Esophagus squamous epithelium (tissue), 5 donors: ENCODE measurements at places on chromosomes 2 and 18. TPM values are rescaled to one million over a fixed set of nuclear protein-coding genes. Genes with fewer than 3 reads are reported as not detected.

The PJVK gene
- 0.35 TPM for total RNA-seq

DNA sequence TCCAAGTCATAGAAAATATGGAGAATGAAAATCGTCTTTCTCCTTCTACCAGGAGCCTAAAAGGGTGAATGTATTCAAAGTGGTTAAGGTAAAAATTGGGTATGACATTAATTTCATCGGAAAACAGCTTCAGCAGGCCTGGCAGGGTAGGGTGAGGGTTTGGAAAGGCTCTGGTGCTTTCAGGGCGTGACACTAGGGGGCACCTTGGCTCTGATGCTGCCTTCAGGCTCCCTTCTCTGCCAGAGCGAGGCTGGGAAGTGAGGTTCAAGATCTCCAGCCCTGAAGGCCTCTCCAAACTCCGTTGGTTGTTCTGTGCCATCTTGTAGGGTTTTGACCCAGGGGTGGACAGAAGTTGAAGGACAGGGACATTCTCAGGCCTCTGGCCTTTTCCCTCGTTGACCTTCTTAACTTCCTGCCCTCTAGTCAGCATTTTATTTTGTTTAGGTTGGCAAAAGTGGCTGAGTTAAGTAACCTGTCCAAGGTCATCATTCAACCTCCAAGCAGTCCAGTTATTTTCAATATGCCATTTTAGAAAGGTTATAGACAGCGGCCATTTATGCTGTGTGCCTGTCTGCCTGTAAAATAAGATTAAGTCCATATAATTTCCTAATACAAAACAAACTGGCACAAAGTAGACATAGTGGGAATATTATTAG is 40.3 kb downstream of the EML6 start:
- H3K4me1 ChIP-seq, result peaks cover 3% of the 10 kb centered on the region
- no peak overlapping the region for H3K27ac ChIP-seq
- H3K27me3 ChIP-seq, result no peaks in the 10 kb centered on the region
- H3K4me3 ChIP-seq, result no peak overlapping the region
- H3K36me3 ChIP-seq, result no peaks in the 10 kb centered on the region

DNA sequence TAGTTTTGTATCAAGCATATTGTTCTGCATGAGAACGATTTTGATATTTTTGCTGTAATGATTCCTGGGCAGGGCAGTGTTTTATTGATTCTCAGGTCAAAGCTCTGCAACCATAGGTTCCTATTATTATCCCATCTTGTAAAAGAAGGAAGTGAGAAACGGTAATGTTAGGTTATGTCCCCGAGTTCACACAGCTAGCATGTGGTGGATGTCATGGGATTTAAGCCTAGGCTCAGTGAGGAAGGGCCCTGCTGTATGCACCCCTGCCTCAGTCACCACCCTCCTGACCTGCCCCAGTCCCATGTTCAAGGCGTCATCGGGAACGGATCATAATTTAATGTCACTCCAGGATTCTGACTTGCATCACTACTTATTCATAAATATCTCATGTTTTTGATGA is 10.7 kb downstream of the ACP1 start:
- H3K36me3 ChIP-seq, result no peaks in the 10 kb centered on the region
- H3K4me1 ChIP-seq, result peaks cover 9% of the 10 kb centered on the region
- no peak overlapping the region for H3K4me3 ChIP-seq

DNA sequence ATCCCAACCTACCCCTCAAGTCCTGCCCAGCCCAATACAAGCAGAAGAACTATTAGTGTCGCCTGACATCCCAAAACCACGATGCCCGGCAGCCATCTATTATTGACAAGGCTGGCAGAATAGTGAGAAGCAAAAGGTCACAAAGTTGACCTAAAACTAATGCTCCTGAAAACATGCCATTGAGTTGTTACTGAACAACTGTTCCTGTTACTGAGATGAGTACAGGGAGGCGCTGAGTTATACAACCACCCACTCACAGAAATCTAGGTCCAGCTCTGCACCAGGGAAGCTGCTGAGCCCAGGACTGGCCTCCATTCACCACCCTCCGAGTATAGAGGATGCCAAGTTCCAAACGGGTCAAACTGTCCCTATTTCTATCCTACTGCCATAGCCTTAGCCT is 180.0 kb upstream of the ACAA2 start:
- H3K4me3 ChIP-seq, result no peak overlapping the region
- H3K4me1 ChIP-seq, result no peaks in the 10 kb centered on the region
- H3K27me3 ChIP-seq, result no peaks in the 10 kb centered on the region
- H3K27ac ChIP-seq, result no peak overlapping the region
- H3K36me3 ChIP-seq, result peaks cover 20% of the 10 kb centered on the region

The TBR1 gene
- total RNA-seq, result not detected

The MC2R gene
- total RNA-seq, result not detected
